ENCODE measurements at places on chromosomes 6 and 20.
A peak's percentile ranks its signal among the peaks of the same experiment; 100 is the strongest.

DNA sequence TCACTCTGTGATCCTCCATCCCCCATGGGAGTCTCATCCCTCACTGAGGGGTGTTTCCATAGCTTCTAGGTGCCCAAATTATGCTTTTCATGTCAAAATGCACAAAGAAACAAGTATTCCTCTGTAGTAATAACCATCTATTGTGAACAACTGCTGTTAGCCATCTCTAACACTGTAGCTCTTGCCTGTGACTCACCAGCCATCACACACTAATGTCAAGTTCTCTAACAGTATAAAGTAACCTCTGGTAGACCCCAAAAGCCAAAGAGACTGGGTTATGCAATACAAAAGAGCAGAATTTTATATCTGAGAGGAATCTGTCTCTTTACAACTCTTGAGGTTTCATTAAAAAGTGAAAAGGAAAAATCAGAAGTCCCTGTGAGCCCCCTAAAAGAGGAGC lies 25.4 kb upstream of the IYD start:
- DNase-seq, result no peak

- DNase-seq, result no peak
Observed at GRCh38 chr6:81485395-81485794, 267.1 kb downstream of the TENT5A start.

- no peak for DNase-seq
Observed at GRCh38 chr6:35044145-35044745, 96.9 kb downstream of the TCP11 start.

- no peak for DNase-seq
Observed at GRCh38 chr20:8221887-8222419, 89.9 kb downstream of the PLCB1 start.

GRCh38 chr20:23115822-23116221 lies 29.7 kb upstream of the CD93 start:
- no peak for DNase-seq

DNA sequence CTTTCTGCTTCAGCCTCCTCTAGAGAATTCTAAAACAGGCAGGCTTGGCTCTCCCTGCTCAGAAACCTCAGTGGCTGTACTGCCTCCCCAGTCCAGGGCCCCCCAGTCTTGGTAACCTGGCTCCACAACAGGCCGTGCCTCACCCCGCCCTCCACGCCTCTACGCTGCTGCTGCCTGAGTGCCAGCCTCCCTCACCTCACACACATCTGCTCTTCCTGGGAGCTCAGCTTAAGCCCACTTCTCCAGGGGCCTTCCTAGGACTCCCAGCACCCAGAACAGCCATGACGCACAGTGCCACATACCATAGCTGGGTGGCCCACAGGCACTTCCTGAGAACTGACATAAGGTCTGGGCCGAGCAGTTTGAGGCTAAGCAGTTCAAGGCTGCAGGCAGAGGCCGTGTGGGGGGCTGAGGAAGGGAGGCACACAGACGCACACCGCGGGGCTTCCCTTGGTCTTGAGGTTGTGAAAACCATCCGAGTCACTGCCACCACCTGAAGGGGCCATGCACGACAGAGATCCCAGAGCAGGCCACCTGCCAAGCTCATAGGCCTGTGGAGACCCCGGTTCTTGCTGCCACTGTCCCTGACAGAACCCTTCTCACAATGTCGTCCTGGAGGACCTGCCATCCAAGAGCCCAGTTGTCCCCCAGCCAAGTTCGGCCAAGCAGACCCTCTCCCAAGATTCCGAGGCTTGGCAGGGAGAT lies 42.6 kb downstream of the DSTN start:
- DNase-seq, result no peak

- no peak for DNase-seq
Observed at GRCh38 chr6:849075-849506, 156.2 kb upstream of the EXOC2 start.

- DNase-seq, result no peak
Observed at GRCh38 chr6:153959276-153959675, 79.8 kb upstream of the OPRM1 start.

GRCh38 chr6:148990403-148990802 lies 243.6 kb downstream of the UST start:
- no peak for DNase-seq

DNA sequence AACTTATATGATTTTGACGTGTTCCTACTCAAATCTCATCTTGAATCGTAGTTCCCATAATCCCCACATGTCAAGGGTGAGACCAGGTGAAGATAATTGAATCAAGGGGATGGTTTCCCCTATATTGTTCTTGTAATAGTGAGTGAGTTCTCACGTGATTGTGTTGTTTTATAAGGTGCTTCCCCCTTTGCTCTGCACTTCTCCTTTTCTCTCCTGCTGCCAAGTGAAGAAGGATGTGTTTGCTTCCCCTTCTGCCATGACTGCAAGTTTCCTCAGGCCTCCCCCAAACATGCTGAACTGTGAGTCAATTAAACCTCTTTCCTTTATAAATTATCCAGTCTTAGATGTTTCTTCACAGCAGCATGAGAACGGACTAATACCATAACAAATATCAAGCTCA lies 83.2 kb downstream of the MANEA start:
- DNase-seq, result no peak

DNA sequence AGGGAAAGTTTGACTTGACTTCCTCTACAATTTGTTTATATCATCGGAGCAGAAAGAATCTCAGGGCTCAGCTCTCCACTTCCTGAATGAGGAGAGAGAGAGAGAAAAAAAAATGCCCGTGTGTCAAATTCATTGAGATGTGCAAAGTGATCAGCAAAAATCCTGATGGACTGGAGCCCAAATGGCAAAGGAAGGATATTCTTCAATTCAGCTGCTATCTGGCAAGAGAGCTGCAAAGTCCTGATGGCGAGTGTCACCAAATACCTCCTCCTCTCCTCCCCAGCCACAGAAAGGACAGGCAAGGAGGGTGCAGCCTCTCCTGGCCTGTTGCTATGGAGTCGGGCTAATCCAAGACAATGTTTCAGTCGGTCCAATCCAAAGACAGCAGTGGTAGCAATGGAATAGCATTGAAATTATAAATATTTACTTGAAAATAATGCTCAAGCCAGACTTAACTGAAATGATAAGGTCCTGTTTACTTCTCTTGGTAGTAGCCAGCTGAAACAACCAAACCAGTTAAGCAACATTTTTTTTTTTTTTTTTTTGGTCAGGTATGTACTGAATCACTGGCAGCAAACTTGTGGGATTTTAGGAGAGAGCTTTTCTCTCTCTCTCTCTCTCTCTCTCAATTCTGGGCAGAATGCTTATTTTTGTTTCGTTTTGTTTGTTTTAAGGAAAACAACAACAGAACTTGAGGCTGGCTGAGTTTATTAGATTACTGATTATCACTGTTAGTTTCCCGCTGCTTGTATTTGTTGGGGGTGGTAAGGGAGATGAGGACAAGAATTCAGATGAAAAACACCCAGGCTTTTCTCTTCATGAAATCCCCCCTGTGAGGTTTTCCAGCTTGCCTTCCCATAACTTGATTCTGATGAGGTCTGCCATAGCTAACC lies 204.2 kb downstream of the BCAS1 start:
- no peak for DNase-seq

DNA sequence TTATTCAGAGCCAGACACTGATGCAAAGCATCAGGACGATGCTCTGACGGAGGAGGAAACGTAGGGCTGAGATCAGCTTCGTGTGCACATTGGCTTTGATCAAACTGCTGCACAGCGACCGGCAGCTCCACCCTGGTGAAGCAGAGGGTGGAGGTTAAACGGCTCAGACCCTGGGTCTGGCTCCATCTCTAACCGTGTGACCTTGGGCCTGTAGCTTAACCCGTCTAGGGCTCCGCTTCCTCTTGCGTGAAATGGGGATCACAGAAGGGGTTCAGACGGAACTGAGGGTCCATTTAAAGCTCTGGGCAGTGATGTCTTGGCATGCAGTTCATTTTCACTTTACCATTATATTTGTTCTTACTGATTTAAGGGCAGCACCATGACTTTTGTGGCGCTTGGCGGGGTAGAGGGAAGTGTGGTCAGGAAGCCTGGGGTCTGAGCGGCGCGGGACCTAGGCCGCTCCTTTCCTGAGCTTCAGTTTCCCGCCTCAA lies 644 bp downstream of the RBL1 start:
- peak; percentile 8 for DNase-seq

GRCh38 chr6:157667211-157668008 lies 155.6 kb upstream of the SNX9 start:
- DNase-seq, result peak; percentile 25

DNA sequence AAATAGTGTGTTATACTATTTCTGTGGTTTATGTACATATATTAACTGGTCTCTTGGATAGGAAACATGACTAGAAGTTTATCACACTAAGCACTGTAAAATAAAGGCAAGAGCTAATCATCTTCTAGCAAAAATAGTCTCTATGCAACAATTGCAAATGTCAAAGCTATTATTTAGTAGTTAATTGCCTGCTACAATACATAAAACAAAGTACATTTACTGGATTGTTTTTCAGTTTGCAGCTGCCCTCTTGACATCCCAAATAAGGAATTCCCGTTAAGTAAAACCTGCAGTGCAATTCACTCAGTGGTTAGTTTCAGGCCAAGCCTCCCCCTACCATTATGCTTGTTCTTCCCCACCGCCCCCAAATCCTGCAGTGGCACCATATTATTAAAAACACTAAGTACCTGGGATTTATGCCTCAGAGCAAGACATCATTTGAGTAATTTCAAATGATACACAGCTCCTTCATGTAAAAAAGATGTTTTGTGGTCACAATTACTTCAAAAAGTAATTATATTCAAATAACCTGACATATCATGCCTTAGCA lies 1.6 kb upstream of the ATP5F1E start:
- no peak for DNase-seq

GRCh38 chr6:6287415-6287814 lies 33.0 kb downstream of the F13A1 start:
- DNase-seq, result no peak

- no peak for DNase-seq
Observed at GRCh38 chr6:70957284-70957617, 391 bp upstream of the B3GAT2 start.

- no peak for DNase-seq
Observed at GRCh38 chr6:73984571-73985210, 288.7 kb downstream of the CD109 start.

DNA sequence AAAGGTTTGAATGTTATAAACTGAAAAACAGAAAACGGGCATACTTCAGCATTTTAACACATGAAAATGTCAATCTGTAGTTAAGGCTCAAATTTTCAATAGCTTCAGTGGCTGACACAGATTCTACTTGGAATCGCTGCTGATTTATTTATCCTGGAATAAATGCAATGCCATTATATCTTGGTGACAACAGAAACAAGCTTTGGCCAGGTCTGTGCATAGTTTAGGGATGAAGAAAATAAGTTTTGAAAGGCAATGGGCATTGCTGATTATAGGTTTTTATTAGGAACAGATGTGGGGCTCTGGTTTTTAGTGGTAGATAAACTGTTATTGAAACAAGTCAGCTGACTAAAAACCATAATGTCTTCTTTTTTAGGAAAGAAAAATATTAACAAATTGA lies 96.8 kb upstream of the SOX4 start:
- DNase-seq, result no peak

DNA sequence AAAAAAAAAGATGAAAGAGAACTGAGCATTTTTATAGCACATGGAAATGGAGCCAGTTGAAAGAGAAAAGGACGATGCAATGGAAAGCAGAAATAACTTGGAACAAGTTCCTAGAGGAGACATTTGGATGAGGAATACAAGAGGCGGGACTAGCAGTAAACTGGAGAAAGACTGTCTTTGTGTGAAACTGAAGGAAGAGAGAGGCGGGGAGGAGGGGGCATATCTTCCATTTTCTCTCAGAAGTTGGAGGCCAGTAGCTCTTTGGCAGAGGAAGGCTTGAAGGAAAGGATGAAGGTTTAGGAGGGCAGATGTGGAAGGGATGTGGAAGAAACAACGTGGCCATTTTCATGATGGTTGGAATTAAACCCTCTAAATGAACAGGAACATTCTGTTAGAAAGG lies 33.0 kb upstream of the ADGRF1 start:
- no peak for DNase-seq

DNA sequence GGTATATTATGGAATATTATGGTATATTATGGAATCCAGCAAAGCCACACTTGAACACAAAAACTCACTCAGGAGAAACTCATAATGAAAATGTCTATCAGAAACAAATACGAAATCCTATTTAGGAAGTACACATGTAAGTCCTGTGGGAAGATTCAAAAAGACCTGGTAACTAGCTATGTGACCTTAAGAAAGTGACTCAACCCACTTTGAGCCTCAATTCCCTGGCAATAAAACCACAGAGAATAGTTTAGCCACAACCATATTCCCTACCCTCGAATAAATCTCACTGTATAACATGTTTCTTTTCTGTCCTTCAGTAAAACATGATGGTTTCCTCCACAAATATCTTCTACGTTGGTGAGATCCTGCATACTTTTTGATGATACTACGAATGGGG lies 56.4 kb downstream of the ZMYND8 start:
- no peak for DNase-seq

- DNase-seq, result no peak
Observed at GRCh38 chr6:119683031-119683430, 333.5 kb upstream of the MAN1A1 start.

- DNase-seq, result no peak
Observed at GRCh38 chr6:137230547-137230946, 11.4 kb upstream of the IFNGR1 start.

DNA sequence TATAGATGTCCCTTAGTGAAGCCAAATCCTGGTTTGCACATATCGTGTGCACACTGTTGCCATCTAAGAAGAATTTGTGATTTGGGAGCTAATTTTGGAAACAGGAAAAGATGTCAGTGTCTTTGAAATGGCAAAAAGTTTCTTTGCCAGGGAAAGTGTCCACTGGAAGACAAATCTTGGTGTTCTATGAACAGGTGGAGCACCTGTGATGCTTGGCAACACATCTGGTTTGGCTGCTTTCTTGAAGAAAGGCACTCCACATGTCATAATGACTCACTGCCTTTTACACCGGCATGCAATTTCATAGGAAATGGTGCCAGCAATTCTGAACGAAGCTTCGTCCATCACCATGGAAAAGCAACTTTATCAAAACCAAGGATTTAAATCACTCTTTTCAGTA lies 1040.0 kb upstream of the MAP3K7 start:
- DNase-seq, result no peak

DNA sequence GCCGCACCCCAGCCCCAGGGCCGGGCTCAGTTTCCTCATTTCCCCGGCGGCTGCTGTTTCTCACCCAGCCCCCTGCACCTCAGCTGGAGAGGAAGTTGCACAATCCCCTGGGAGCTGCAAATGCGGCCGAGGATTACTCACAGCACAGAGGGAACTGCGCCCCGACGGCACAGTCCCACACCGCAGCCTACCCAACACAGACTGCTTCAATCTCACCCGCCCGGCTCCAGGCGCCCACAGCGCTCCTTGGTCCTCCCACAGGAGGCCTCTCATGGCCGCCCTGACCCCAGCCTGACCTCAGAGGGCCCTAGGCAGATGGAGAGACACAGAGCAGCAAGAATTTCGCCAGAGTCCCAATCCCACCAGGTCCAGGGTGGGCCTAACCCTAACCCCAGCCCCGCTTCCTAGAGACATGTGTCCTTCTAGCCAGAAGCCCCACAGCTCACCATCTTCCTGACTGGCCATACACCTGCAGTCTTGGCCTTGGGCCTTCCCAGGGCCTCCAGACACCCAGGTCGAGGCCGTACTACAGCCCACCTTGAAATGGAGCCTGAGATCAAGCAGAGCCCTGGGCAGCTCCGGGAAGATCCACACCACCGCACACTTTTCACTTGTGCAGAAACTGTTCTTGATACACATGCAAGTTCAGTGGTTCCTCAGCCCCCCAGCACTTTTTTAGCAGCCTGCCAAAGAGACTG lies 11.7 kb downstream of the TFEB start:
- DNase-seq, result no peak
